ENCODE measurements at places on chromosomes 16 and 17. TPM values are rescaled to one million over a fixed set of nuclear protein-coding genes. Genes with fewer than 3 reads are reported as not detected.

The NPTX1 gene
- 0.53 TPM for total RNA-seq

The CA4 gene
- total RNA-seq: 13.6 TPM

DNA sequence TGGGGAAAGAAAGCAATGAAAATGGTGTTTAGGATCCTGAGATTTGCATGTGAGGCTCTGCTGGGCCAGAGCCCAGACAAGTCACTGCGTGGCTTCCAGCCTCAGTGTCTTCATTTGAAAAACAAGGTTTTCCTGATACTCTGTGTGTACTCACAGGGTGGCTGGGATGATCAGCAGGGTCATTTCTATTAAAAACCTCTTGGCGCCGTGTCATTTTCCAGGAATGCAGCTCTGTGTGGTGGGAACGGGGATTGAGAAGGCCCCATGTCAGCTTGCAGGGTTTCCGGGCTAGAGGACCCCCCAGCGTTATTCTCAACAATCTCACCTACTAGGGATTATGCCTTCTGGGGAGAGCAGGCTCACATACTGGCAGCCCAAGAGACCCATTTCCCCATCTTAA lies 73.5 kb downstream of the FOXL1 start:
- DNase-seq: no peak

GRCh38 chr17:1462164-1463112 lies 6.4 kb upstream of the CRK start:
- DNase-seq: no peak

The RAMP2 gene
- 67.5 TPM for total RNA-seq

DNA sequence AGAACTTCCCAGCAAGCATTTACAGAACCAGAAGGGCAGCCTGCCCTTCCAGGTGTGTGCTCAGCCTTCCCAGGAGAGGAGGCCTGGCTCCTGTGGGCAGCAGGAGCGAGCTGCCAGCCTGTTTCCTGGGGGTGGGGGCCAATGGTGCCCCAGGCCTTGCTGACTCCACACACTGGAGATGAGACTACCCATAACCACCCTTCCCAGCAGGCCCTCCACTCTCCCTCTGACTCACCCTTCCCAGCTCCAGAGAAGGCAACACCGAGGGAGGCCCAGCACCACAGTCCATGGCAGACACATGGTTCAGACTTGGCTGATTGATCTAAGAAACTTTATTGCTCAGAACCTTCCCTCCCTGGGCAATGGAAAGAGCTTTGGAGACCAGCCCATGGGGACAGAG lies 1.8 kb upstream of the PRSS53 start:
- DNase-seq: no peak

DNA sequence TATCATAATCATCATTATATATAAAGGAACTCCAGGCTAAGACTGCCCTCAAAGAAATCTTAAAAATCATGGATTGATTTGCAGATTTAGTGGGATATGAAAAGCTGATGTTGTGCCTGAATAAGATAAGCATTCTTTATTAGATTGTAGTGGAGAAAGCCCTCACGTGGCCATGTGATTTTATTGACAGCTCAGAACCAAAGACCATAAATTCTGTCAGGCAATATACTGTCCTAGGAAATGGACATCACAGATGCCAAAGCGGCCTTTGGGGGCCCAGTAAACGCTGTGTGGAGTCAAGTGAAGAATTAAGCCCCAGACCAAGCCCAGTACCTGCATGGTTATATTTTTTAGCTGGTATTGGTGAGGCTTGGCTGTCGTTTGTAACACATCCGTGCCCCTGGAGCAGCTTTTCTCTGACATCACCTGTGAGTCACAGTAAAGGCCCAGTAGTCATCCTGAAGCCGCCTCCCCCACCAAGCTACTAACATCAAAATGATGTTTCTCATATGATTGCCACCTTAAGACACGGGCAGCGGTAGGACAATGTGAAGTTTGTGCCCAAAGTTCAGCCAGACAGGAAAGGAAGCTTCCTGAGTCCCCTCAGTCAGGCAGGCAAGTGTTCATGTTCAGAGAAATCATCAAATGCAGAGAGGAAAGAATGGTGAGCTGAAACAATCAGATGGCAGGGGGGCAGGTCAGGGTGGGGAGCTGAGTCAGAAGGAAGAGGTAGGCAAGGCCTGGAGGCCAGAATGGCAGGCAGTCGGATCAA lies 209.4 kb downstream of the IRX3 start:
- DNase-seq: no peak

DNA sequence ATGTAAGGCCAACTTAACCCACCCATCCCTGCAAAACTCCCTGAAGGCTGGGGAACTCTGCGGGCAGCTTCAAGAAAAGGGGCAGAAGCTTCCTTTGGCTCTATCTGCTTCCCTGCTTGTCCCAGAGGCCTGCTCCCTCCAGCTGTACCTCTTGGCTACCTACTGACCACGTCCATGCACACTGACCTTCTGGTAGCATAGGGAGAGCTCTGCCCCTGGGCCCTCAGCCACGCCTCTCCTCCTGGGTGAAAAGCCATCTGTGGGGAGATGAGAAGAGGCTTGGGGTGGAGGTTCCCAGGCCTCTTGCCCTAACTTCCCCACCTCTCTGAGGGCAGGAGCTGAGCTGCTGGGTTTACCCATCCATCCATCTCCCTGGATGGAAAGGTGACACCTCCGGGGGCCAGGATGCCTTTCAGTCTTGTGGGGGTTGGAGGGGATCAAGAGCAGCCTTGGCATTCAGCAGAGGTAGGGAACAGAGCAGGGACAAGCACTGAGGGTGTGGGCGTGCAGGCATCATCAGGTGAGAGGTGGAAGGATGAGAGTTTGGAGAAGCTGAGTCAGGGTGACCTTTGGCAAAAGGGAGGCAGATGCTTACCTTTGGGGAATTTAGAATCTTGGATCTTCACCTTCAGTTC lies 23.4 kb upstream of the MFSD6L start:
- DNase-seq: no peak

- no peak for DNase-seq
Measured at GRCh38 chr16:22683730-22684573, 130.0 kb upstream of the HS3ST2 start.

- peak; percentile 83 for DNase-seq
Measured at GRCh38 chr16:10827691-10828341, 9.2 kb upstream of the TVP23A start.

- no peak for DNase-seq
Measured at GRCh38 chr16:89378947-89379771, 111.2 kb downstream of the ANKRD11 start.

DNA sequence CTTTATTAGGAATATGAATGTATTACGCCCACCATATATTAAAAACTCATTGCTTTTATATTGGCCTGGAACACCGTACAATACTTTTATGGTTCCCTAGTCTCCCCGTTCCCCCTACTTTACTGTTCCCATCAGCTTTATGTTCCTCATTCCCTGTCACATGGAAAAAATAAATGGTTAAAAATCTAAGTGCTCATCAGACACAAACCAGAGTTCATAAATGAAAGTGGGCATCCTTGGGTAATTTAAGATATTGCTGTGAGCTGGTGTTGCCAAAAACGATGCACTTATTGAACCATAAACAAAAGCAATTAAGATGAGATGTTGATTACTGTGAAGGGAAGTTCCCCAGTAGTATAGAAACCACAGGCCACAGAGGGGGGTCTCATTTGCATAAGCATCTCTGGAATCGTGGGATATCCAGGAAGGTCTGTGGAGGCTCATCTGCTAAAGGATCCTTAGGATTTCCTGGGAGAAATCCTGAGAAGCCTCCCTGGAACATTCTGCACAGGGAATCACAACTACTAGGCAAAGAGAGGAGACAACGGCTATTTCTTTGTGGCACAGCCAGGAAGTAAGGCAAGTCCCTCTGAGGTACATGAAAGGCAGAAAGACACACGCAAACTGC lies 591.4 kb upstream of the CDH11 start:
- no peak for DNase-seq

GRCh38 chr17:1487939-1488825 lies 4.3 kb downstream of the MYO1C start:
- peak; percentile 95 for DNase-seq

DNA sequence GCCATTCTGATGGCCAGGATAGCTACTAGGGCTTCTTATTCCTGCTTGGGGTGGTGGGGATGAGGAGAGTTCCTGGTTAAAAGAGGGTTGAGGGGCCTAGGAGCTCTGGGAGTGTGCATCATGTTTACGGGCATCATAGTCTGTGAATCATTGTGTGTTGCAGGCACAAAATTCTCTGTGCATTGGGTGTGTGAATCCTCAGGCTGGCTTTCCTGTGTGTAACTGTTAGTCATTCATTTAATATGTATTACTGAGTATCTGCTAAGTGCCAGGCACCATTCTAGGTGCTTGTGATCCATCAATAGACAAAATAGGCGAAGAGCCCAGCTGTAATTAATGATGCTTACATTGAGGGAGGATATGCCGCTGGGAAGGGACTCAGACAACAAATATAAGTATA lies 5.8 kb downstream of the PPY start:
- no peak for DNase-seq

The CTNS gene
- 15.7 TPM for total RNA-seq

DNA sequence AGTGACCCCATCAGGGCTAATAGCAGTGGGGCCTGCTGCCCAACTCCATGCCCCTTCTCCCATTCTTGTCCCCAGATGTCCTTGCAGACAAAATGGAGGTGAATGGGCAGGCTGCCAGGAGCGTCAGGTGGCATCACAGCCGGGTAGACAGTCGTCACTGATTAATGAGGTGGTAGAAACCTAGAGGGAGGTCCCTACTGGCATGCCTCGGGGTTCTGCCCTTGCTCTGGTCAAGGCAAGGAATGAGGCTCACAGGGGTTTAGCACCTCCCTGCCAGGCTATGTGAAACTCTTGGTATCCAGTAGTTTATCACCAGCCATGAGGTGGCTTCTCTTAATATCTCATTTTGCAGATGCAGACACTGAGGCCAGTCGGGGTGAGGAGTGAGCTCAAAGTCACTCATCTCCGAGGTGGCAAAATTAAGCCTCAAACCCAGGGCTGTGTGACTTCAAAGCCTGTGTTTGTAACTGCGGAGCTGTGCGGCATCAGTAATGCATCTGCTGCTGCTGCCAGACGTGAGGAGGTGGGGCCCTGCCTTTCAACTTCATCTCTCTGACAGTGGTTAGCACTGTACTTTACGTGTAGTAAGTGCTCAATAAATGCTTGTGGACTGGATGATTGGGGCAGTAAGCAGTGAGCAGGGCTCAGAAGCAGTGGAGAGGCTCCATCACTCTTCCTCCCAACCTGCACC lies 21.3 kb downstream of the RAI1 start:
- DNase-seq: peak; percentile 69

- no peak for DNase-seq
Measured at GRCh38 chr17:51346218-51346982, 86.1 kb downstream of the UTP18 start.

DNA sequence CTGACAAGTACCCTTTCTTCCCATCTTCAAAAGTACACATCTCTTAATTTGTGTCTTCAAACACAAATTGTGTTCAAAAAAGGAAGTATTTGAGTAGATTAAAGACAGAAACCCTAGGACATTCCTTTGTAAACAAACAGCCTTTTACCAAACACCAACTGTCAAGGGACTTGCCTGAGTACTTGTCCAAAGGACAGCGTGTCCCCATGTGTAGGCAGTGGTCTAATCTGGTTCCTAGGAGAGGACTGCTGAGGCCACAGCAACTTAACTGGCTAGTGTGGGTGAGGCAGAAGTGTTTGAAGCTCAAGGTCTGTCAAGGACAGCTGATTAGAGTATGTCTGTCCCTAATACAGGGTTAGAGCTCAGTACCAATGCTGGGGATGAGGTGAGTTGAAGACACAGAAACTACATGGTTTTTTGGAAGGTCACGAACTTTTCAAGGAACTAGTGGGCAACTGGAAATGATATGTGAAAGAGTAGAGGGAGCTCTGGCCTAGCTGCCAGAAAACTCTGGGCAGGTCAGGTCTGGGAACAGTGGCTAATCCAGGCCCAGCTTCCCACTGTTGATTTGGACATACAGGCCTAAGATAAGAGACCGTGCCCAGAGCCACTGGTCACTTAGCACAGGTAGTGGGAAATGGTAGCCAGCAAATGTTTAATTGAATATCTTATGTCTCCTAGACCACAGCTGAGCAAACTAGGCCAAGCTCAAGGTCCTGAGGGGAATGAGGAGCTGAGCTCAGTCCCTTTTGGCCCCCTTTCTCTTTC lies 10.1 kb downstream of the HMOX2 start:
- no peak for DNase-seq

DNA sequence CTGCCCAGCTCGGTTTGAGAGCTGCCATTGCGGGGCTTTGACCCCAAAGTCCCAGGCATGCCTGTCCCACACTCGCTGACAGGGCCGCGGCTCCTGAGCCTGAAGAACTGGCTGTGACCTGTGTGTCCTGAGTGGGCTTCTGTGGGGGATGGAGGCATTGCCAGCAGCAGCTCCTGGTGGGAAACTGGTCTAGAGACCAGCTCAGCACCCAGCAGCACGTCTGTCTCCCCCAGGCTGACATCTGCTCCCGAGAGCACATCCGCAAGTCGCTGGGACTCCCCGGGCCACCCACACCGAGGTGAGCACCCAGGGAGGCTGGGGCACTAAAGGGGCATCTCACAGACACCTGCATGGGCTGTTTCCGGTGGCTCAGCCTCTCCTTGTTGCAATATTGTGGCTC lies 13.4 kb downstream of the ENDOV start:
- no peak for DNase-seq

The BCAS3 gene
- 42.5 TPM for total RNA-seq

The PDIA2 gene
- total RNA-seq: 0.85 TPM

DNA sequence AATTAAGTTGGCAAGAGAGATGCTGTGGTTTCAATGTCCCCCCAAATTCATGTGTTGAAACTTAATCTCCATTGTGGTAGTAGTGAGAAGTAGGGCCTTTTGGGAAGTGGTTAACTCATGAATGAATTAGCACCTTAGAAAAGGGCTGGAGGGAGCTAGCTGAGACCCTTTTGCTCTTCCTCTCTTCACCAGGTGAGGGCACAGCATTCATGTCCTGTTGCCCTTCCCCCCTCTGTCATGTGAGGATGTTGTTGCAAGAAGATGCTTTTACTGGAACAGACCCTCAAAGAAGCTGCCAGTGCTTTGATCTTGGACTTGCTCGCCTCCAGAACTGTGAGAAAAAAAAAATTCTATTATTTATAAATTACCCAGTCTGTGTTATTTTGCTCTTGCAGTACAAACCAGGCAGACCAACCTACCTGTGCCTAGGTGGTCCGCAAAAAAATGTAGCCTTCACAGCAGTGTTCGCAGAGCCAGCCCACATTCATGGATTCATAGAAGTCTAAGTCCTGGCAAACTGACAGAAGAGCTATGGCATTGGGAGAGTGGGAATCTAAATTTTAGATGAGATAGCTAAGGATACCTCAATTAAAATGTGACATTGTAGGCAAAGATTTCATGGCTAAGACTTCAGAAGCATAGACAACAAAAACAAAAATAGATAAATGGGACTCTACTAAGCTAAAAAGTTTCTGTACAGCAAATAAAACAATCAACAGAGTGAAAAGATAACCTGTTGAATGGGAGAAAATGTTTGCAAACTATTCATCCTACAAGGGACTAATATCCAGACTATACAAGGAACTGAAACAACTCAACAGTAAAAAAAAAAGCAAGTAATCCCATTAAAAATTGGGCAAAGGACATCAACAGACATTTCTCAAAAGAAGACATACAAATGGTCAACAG lies 32.0 kb upstream of the ABCA5 start:
- DNase-seq: no peak
